Heart right ventricle (tissue), 16 donors: ENCODE measurements at places on chromosomes 3 and 15.

DNA sequence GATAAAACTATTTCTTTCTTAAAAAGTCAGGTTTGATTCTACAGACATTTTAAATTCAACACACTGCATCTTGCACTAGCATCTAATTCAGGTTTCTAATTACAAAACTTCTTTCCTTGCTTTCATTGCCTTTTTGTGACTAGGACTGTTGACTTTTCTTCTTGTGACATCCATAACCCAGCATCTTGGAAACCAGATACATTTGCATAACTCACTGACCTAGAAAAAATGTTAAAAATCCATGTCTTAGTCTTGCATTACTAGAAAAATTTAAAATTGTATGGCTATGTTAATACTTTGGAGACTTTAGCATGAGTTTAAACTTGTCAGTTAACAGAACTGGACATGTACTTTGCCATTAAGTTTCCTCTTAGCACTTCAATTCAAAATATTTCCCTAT lies 72.7 kb downstream of the DTWD1 start:
- DNase-seq: no peak

DNA sequence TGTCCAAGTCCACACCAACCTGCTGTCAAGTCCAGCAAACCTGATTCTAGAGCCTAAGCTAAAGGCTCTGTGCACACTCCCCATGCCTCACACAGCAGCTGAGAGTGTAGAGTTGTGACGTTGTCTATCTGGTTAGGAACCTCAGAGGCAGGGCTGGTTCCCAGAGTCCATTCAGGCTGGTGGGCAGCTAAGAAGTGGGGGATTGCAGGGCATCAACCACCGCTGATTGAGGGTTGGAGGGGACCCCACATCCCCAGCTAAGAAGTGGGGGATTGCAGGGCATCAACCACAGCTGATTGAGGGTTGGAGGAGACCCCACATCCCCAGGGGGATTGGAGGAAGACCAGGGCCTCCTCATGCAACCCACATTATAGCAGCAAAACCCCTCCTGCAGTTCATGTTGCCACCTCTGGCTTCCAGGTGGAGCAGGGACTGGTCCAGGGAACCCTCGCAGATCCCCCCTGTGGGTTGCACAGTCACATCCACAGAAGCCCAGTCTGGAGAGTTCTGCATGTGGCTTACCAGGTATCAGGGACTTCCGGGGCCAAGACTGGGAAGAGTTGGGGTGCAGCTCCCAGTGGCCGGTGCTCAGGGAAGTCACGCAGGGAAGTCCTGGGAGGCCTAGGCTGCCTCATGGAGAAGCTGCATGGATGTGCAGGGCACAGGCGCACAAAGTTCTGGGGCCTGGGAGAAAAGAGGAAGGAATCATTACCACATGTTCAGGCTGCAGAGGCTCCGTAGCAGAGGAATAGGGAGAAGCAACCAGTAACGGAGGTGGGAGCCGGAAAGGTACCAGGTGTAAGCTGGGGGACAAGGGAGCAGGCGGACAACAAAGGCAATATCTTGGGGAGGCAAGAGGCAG lies 71.4 kb upstream of the PCSK6 start:
- no peak for DNase-seq

DNA sequence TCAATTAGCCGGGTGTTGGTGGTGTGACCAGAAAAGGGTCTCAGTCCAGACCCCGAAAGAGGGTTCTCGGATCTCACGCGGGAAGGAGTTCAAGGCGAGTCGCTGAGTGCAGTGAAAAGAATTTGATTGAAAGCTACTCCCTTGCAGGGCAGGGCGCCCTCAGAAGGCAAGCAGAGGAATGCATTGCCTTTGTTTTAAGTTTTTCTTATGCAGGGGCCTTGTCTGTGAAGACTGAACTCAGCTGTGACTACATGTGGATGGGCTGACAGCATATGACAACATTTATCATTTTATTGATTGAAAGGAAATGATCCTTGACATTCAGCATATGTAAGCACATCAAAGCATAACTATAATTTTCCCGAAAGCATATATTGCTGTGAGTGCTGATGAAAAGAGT lies 11.8 kb downstream of the CPN2 start:
- no peak for DNase-seq

- no peak for DNase-seq
Measured at GRCh38 chr3:62201438-62202035, 171.8 kb downstream of the FEZF2 start.

- no peak for DNase-seq
Measured at GRCh38 chr15:43440721-43441281, 52.2 kb downstream of the TP53BP1 start.

- no peak for DNase-seq
Measured at GRCh38 chr3:148087601-148088371, 609.9 kb upstream of the AGTR1 start.

DNA sequence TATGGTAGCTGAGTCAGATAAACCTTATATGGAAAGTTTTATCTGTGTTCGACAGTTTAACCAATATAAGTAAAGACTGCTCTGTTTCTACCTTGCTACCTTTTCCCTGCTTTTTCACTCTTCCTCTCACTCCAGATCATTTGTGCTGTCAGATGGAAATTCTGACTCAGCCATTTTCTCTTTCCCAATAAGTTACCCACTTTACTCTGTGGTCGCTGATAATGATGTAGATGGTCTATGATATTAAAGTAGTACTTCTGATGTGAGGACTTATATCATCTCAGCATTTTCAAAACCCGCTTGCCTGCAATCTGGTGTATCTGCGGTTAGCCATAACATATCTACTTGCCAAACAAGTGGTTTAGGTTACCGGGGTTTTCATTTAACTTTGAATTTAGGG lies 15.0 kb upstream of the UTS2B start:
- no peak for DNase-seq

DNA sequence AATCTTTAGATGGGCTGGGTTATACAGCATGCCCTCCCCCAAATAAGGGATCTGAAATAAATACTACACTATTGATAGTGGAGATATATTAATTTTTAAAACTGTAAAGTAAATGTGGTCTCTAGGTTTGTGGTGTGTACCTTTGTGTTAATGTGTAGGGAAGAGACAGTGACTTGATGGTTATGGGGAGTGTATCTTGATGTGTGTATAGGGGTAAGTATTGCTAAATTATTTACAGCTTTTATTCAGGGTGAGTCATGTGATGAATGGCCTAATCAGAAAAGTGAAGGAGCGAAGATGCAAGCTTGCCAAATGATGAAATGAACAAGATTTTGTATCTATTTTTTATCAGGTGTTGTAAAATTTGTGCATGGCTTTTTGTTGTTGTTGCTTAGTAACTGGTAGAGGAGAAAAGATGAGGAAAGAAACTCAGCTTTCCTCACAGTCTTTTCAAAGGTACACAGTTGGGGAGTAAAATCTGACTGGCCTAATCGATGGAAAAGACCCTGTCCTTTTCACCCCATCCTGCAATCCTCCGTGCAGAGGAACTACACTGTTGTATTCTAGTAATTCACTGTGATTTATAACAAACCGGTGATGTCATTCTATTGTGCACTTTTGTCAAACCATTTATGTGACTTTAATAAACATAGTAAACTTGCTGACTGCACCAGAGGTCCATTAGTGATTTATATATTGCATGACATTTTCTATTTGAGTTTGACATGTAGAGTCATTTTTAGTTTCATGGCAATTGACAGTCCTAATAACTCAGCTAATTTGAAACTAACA lies 17.7 kb downstream of the FEM1B start:
- DNase-seq: peak; percentile 0
